ENCODE measurements at places on chromosomes 16 and 17. TPM values are rescaled to one million over a fixed set of nuclear protein-coding genes. Genes with fewer than 3 reads are reported as not detected.

DNA sequence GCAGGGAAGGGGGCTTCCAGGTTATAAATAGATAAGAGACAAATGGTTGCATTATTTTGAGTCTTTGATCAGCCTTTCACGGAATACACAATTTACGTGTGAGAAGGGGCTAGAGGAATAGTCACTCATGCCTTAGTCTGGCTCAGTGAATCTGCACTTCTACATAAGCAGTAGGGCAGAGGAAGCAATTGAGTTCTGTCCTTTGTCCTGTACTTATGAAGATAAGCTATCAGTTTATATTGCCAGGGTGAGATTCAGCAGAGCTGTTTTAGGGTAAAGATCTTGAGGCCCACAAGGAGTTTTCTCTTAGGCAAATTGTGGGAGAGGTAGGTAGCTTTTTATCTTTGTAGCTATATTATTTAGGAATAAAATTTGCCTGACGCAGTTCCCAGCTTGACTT lies 33.3 kb downstream of the TOM1L1 start:
- H3K4me3 ChIP-seq = no peak overlapping the region
- H3K27ac ChIP-seq = no peak overlapping the region
- DNase-seq = no peak
- no peaks in the 10 kb centered on the region for H3K36me3 ChIP-seq

GRCh38 chr16:11133344-11133943 lies 122.6 kb downstream of the SOCS1 start:
- H3K4me3 ChIP-seq = no peak overlapping the region
- peak; percentile 67 for DNase-seq
- peak overlapping the region; percentile 8 for H3K27ac ChIP-seq
- H3K36me3 ChIP-seq = peaks cover 42% of the 10 kb centered on the region
- no peaks in the 10 kb centered on the region for H3K27me3 ChIP-seq
- H3K4me1 ChIP-seq = peaks cover 58% of the 10 kb centered on the region

DNA sequence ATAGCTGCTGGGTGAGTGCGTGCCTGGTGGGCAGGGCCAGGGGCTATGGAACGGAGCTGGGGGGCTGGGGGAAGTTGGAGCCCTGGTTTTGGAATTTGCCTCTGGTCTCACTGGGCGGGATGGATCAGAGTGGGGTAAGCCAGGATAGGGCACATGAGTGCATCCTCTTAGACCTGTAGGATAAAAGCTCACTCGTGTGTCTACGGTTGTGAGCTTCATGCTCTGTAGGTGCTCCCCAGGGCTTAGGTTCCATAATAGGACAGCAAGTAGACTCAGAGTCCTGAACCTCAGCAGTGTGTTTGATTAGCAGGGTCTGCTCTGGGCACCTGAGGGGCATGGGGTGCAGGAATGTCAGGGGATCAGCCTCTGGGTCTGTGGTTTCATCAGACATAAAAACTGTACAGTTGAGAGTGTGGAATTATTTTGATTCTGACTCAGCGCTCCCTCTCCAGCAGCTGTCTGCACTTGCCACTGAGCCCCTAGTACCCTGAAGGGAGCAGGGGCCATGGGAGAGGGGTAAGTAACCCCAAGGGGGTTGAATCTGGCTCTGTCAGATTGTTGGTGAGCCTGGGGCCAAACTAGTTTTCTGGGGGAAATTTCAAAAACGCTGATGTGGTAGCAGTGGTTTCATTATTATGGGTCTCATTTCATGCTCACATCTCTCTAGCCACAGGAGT lies 84.2 kb upstream of the LGALS9 start:
- peak overlapping the region; percentile 58 for H3K4me3 ChIP-seq
- no peak for DNase-seq
- peaks cover 3% of the 10 kb centered on the region for H3K27me3 ChIP-seq
- H3K4me1 ChIP-seq = peaks cover 68% of the 10 kb centered on the region

DNA sequence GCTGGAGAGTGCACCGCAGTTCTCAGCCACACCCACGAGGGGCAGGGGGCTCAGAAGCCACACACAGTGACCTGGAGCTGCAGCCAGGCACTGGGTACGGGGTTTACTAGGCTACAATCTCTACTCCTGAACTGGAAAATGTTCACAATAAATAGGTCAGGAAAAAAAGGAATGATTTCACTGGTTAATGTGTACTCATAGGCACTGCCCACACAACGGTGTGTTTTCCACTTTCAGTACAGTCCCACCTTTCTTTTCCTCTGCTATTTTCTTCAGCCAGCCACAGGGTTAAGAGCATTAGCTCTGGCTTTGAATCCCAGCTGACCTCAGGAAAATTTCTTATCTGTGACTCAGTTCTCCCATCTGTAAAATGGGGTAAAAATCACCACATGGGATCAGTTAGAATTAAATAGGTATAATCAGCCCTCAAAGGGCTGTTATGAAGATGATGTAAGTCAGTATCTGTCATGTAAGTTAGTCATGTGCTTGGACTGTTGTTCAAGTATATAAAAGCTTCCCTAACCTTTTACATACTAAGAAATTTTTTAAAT lies 35.7 kb downstream of the ZCCHC14 start:
- H3K27me3 ChIP-seq = no peaks in the 10 kb centered on the region
- H3K36me3 ChIP-seq = peaks cover 7% of the 10 kb centered on the region
- H3K27ac ChIP-seq = no peak overlapping the region
- peaks cover 22% of the 10 kb centered on the region for H3K4me1 ChIP-seq
- no peak overlapping the region for H3K4me3 ChIP-seq
- DNase-seq = no peak

DNA sequence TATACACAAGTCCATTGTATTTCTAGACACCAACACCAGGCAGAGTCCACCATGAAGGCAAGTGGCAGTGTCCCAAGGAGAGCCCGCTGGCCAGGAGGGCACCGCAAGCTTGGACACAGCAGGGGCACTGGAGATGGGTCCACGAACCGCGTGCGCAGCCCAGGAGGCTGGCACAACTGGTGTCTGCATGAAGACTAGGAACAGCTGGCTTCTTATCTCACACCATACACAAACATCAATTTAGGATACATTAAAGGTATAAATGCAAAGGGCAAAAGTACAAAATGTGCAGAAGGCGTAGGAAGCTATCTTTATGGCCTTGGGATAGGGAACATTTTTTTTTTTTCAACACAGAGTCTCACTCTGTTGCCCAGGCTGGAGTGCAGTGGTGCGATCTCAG lies 52.4 kb downstream of the ANKRD11 start:
- peaks cover 24% of the 10 kb centered on the region for H3K36me3 ChIP-seq
- peak overlapping the region; percentile 8 for H3K27ac ChIP-seq
- H3K27me3 ChIP-seq = no peaks in the 10 kb centered on the region
- no peak overlapping the region for H3K4me3 ChIP-seq
- H3K4me1 ChIP-seq = peaks cover 84% of the 10 kb centered on the region

GRCh38 chr16:85569615-85570212 lies 43.4 kb upstream of the GSE1 start:
- no peak for DNase-seq
- H3K36me3 ChIP-seq = peaks cover 25% of the 10 kb centered on the region
- H3K4me1 ChIP-seq = peaks cover 43% of the 10 kb centered on the region
- peak overlapping the region; percentile 51 for H3K4me3 ChIP-seq
- no peaks in the 10 kb centered on the region for H3K27me3 ChIP-seq
- H3K27ac ChIP-seq = peak overlapping the region; percentile 29

GRCh38 chr17:64328036-64328858 lies 62.4 kb downstream of the PECAM1 start:
- peaks cover 2% of the 10 kb centered on the region for H3K4me1 ChIP-seq
- H3K4me3 ChIP-seq = no peak overlapping the region

The RNF112 gene
- total RNA-seq = not detected

GRCh38 chr16:2081201-2082084 lies 33.7 kb downstream of the TSC2 start:
- no peak overlapping the region for H3K27ac ChIP-seq
- no peak overlapping the region for H3K4me3 ChIP-seq
- H3K4me1 ChIP-seq = no peaks in the 10 kb centered on the region
- H3K36me3 ChIP-seq = peaks cover 8% of the 10 kb centered on the region

DNA sequence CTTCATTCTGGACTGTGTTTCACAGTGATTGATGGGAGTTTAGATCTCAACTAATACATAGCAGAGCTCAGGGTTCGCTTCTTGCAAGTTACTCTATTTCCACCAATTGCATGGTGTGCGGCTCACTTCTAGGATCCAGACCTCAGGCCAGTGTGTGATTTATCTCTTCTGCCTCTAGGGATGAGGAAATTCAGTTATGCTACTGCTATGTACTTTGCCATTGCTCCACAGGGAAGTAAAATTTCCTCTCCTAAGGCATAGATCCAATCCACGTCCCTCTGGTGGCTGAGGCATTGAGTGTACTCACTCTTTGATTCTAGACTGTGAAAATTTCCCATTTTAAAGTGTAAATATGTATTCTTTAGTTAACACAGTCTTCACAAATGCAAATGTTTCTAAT lies 214.1 kb downstream of the HS3ST3B1 start:
- H3K4me1 ChIP-seq = no peaks in the 10 kb centered on the region
- no peak overlapping the region for H3K4me3 ChIP-seq
- H3K36me3 ChIP-seq = no peaks in the 10 kb centered on the region
- DNase-seq = no peak
- H3K27me3 ChIP-seq = no peaks in the 10 kb centered on the region

The CNTD1 gene
- not detected for total RNA-seq

The KCNAB3 gene
- total RNA-seq = 9.7 TPM

GRCh38 chr17:50115756-50116155 lies 14.2 kb downstream of the SAMD14 start:
- no peak for DNase-seq
- no peak overlapping the region for H3K4me3 ChIP-seq
- peaks cover 10% of the 10 kb centered on the region for H3K4me1 ChIP-seq
- H3K27ac ChIP-seq = no peak overlapping the region
- H3K27me3 ChIP-seq = peaks cover 47% of the 10 kb centered on the region

DNA sequence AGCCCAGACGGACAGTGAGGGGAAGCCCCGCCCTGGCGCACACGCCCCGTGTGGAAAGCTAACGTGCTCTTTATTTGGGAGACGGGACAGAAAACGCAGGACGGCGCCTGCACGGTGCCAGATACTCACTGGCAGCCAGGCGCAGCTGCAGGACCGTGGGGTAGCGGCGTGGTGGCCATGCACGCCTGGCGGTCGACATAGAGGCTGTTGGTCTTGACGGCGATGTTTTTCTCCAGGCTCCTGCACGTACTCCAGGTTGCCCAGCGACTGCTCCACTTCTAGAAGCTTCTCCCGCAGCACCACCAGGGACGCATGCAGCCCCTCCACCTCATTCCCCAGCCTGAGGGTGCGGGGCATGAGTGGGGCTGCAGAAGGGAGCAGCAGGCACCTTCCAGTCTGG lies 5.1 kb upstream of the C1QTNF8 start:
- no peaks in the 10 kb centered on the region for H3K36me3 ChIP-seq
- no peak for DNase-seq
- no peak overlapping the region for H3K27ac ChIP-seq
- H3K27me3 ChIP-seq = no peaks in the 10 kb centered on the region

- no peaks in the 10 kb centered on the region for H3K36me3 ChIP-seq
- no peaks in the 10 kb centered on the region for H3K4me1 ChIP-seq
- peaks cover 6% of the 10 kb centered on the region for H3K27me3 ChIP-seq
- H3K4me3 ChIP-seq = no peak overlapping the region
Observed at GRCh38 chr17:41150026-41150425, 401 bp upstream of the KRTAP4-5 start.

The CENPX gene
- total RNA-seq = 123 TPM

The RHBDL3 gene
- 0.12 TPM for total RNA-seq

DNA sequence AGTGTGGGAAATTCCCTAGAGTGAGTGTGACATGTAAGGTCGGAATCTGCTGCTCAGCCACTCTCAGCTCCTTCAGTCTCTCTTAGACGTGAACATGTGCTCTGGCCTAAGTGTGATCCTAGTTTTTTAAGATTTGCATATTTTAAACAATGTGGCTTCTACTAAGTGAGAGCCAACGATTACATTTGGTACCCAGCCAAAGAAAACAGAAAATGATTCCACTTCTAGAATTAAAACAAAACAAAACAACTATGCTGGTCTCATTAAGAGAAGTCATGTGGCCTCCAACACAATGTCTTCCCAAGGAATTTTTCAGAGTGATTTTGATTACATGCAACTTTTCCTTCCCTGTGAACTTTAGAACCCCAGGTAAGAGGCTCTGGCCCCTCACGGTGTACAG lies 10.1 kb downstream of the TMEM238L start:
- H3K4me3 ChIP-seq = no peak overlapping the region
- DNase-seq = no peak
- no peak overlapping the region for H3K27ac ChIP-seq
- H3K36me3 ChIP-seq = no peaks in the 10 kb centered on the region
- H3K27me3 ChIP-seq = peaks cover 1% of the 10 kb centered on the region

GRCh38 chr16:50188619-50189136 lies 35.6 kb downstream of the TENT4B start:
- no peaks in the 10 kb centered on the region for H3K27me3 ChIP-seq
- peaks cover 7% of the 10 kb centered on the region for H3K36me3 ChIP-seq
- H3K4me3 ChIP-seq = no peak overlapping the region
- no peak overlapping the region for H3K27ac ChIP-seq
- peaks cover 20% of the 10 kb centered on the region for H3K4me1 ChIP-seq

The LLGL2 gene
- 6.5 TPM for total RNA-seq

The CTF1 gene
- 0.17 TPM for total RNA-seq

- peaks cover 22% of the 10 kb centered on the region for H3K4me1 ChIP-seq
- H3K4me3 ChIP-seq = no peak overlapping the region
- no peak overlapping the region for H3K27ac ChIP-seq
- peaks cover 48% of the 10 kb centered on the region for H3K27me3 ChIP-seq
- DNase-seq = no peak
Observed at GRCh38 chr16:56221995-56222394, 30.7 kb downstream of the GNAO1 start.

DNA sequence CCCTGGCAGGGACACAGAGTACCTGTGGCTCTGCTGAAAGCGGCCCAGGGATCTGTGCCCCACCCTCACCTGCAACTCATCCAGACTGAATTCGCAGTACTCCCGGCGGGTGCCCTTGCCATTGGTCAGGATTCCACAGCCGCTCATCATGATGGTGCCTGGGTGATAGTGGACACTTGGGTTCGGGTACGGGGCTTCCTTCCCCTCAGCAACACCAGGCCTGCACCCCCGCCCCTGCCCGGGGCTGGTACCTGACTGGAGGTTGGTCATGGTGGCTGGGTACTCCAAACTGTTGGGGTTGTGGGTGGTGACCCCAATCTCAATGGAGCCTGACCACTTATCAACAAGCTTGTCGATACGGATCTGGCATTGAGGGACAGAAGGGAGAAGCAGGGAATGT lies 2.9 kb downstream of the NEURL4 start:
- H3K4me3 ChIP-seq = no peak overlapping the region
- H3K27me3 ChIP-seq = no peaks in the 10 kb centered on the region
- H3K27ac ChIP-seq = no peak overlapping the region
- no peak for DNase-seq
- H3K4me1 ChIP-seq = peaks cover 24% of the 10 kb centered on the region

- no peaks in the 10 kb centered on the region for H3K27me3 ChIP-seq
- peak; percentile 54 for DNase-seq
- H3K4me1 ChIP-seq = peaks cover 32% of the 10 kb centered on the region
- no peak overlapping the region for H3K4me3 ChIP-seq
Observed at GRCh38 chr17:83194761-83195329, 115.4 kb downstream of the METRNL start.

GRCh38 chr16:65937455-65937854 lies 429.0 kb upstream of the CDH5 start:
- DNase-seq = no peak
- H3K36me3 ChIP-seq = no peaks in the 10 kb centered on the region
- H3K4me3 ChIP-seq = no peak overlapping the region
- H3K27ac ChIP-seq = no peak overlapping the region

- H3K27me3 ChIP-seq = no peaks in the 10 kb centered on the region
- no peak for DNase-seq
- H3K36me3 ChIP-seq = peaks cover 45% of the 10 kb centered on the region
- no peak overlapping the region for H3K4me3 ChIP-seq
- peaks cover 6% of the 10 kb centered on the region for H3K4me1 ChIP-seq
- H3K27ac ChIP-seq = no peak overlapping the region
Observed at GRCh38 chr17:44398692-44399691, 9.5 kb upstream of the ITGA2B start.

GRCh38 chr17:58432806-58433573 lies 15.7 kb upstream of the RNF43 start:
- no peak overlapping the region for H3K4me3 ChIP-seq
- DNase-seq = no peak
- peaks cover 6% of the 10 kb centered on the region for H3K27me3 ChIP-seq
- no peaks in the 10 kb centered on the region for H3K36me3 ChIP-seq
- H3K4me1 ChIP-seq = no peaks in the 10 kb centered on the region
- no peak overlapping the region for H3K27ac ChIP-seq

Measured in activated CD4-positive, alpha-beta T cell treated with anti-CD3 and anti-CD28 coated beads, Interleukin-2, amount 10 ng/mL, durations not matched to agents 24 days and 14 days (primary cell).